ENCODE measurements at places on chromosomes 2 and 18. TPM values are rescaled to one million over a fixed set of nuclear protein-coding genes. Genes with fewer than 3 reads are reported as not detected.

Gene ZRANB3
- 3.5 TPM for total RNA-seq

Gene BOK
- 34.9 TPM for total RNA-seq

Gene TUBA4A
- 65.0 TPM for total RNA-seq

Gene VAMP5
- total RNA-seq, result 87.7 TPM
